ENCODE measurements at places on chromosomes 7 and 10.

DNA sequence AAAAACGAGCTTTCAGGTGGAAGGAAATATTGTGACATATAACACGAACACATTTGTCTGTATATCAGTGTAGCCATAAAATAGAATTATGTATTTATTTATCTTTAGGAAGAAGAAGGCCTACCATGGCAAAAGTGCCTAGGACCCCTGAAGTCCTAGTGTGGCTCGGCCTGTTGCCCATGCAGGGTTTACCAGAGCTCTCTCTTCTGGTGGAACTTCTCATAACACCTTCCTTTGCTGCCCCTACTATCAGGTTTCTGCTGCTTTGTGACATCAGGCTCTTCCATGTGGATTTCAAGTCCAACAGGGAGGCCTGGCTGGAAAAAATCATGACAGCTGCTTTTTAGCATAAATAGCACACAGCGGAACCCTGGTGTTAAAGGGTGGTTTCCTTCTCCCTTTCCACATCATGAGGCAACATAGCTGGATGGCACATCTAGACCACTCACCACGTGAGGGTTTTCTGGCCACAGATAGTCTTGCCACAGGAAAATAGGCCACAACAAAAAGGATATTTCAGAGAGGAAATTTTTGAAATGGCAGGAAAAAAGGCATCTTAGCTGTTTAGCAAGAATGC lies 44.8 kb upstream of the ADO start:
- no peak for DNase-seq

- no peak for DNase-seq
Measured at GRCh38 chr7:78568690-78569089, 770.1 kb downstream of the PHTF2 start.

GRCh38 chr10:61195211-61195610 lies 251.2 kb upstream of the RHOBTB1 start:
- DNase-seq: no peak

DNA sequence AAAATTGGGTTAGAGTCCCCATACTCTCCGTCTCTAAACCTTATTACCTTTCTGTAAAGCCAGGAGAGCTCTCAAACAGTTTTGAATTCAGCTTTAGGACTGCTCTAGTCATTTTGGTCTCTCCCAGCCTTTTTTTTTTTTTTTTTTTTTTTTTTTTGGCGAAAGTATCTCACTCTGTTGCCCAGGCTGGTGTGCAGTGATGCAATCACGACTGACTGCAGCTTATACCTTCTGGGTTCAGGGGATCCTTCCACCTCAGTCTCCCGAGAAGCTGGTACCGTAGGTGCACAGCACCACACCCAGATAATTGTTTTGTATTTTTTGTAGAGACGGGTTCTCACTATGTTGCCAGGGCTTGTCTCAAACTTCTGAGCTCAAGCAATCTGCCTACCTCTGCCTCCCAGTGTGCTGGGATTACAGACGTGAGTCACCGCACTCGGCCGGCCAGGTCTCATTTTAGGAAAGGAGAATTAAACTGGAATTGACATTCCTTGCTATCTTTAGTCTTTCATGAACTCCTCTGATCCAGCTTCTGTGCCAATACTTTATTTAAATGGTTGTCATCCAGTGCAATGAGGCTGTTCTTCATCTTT lies 31.4 kb upstream of the RSU1 start:
- no peak for DNase-seq
